ENCODE measurements at places on chromosomes 13 and 19.

GRCh38 chr13:31522396-31522795 is 216.9 kb upstream of the RXFP2 start:
- no peak for DNase-seq

DNA sequence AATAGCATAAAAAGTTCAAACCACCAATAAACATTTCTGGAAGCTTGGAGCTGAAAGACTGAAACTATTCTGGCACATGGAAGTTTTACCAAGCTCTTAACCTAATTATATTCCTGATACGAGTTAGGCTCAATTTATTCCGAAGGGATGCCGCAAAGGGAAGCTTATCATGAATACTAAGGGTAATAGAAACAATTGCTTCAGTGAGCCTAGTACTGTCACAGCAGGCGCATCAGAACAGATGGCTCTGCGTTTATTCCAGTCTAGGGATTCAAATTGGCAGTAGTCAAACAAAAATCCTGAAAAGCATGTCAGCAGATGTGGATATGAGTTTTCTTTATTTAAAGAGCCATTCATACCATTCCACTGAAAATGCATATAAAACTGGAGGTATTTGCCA is 779.5 kb downstream of the GPC5 start:
- DNase-seq = no peak

GRCh38 chr19:29268103-29268502 is 55.2 kb upstream of the UQCRFS1 start:
- no peak for DNase-seq

DNA sequence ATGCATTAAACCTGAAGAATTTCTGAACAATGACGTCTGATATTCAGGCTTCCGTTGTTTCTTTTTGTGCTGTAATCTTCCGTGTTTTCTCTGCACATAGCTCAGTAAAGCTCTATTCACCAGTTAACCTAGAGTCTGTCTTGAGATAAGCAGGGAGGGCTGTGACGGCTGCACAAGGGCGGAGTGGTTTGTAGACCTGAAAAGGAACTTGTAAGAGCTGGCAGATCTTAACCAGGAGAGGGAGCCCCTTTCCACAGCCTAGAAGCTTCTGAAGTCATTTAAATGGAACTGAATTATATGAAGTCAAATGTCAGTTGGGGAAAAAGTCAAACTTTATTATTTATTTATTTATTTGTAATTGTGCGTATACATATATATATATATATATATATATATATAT is 27.5 kb downstream of the DPRX start:
- no peak for DNase-seq

DNA sequence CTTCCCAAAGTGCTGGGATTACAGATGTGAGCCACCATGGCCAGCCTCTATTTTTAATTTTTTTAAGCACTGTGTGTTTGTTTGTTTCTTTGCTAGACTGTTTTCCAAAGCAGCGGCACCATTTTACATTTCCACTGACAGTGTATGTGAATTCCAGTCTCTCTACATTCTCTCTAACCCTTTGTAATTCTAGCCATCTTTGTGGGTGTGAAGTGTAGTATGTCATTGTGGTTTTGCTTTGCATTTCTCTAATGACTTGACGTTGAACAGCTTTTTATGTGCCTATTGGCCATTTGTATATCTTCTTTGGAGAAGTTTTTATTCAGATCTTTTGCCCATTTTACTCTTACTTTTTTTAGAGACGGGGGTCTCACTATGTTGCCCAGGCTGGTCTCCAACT is 11.6 kb downstream of the PNPLA6 start:
- DNase-seq = no peak

- no peak for DNase-seq
Measured at GRCh38 chr19:55146705-55147273, 2.2 kb downstream of the TNNT1 start.

- no peak for DNase-seq
Measured at GRCh38 chr13:51600703-51601102, 16.4 kb downstream of the WDFY2 start.

DNA sequence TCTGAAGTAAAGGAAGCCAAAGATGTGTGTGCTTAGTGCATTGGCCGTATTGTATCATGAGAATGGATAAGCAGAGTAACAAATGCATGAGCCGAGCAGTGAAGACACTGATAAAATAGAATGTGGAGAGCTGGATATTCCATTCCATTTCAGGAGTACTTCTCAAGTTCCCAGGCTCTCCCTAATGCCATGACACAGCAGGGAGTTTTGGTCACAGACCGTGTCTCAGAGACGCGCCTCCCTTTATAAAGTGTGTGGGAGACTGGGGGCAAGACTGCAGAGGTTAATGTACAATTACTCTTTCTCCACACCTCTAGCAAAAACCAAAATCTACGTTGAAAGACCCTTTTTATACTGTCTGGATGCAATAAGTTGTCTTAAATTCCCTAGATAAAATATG is 575.6 kb downstream of the EFNB2 start:
- no peak for DNase-seq

DNA sequence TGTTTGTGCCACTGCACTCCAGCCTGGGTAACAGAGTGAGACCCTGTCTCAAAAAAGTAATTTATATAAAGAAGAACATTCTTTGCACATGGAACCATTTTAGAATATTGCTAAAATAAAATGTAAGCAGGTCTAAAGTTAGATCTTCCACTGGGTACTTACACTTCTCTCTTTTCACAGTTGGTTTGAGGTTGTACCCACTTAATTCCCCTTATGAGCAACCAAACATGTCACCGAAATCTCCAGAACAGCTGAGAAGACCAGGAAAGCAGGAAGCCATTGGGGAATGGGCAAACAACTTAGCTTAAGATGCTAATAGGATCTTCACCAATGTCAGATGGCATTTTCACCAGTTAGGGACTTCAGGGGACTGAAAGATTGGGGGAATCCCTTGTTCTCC is 18.8 kb downstream of the NLRP4 start:
- no peak for DNase-seq

DNA sequence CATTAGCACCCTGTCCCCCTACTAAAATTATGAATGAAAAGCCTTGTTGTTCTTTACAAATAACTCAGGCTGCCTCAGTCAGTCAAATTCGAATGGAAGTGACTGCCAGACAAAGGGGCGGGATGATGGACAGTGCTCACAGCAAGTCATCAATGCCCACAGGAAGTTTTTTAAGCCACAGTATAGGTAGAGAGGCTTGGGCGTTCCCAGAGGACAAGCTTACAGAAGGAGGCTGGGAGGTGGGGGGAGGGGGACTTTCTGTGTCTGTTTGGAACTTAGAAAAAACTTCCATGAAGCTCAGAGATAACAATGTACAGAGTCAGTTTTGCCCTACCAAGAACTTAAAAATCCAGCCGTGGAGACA is 18.5 kb upstream of the SPRY2 start:
- DNase-seq = no peak

DNA sequence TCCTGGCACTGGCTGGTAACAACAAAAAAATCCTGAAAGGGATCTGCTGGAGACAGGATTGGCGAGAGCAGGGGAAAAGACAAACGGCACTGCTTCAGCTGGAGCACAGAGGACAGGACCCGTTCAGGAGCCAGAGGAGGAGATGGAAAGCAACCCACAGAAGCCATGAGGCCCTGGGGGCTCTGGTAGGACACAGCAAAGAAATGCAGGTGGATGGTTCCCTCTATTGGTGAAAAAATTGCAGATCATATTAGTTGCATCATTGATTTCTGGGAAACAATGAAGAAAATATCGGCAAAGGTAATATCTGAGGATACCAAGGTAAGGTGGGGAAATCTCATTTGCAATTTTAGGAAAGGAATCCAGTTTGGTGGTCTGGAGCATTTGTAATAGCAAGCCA is 25.7 kb upstream of the TPP2 start:
- no peak for DNase-seq

- DNase-seq = no peak
Measured at GRCh38 chr19:40627486-40628279, 26.5 kb downstream of the LTBP4 start.
